ENCODE measurements at places on chromosomes 12 and 14. TPM values are rescaled to one million over a fixed set of nuclear protein-coding genes. Genes with fewer than 3 reads are reported as not detected.

The ZFHX2 gene
- total RNA-seq, result 0.44 TPM

The LGR5 gene
- not detected for total RNA-seq

- no peak for ATAC-seq
These were observed 5.8 kb downstream of the LRIG3 start for GRCh38 chr12:58914457-58914856.

- peak; percentile 63 for ATAC-seq
These were observed 39.4 kb downstream of the SH2B3 start for GRCh38 chr12:111444925-111445725.

DNA sequence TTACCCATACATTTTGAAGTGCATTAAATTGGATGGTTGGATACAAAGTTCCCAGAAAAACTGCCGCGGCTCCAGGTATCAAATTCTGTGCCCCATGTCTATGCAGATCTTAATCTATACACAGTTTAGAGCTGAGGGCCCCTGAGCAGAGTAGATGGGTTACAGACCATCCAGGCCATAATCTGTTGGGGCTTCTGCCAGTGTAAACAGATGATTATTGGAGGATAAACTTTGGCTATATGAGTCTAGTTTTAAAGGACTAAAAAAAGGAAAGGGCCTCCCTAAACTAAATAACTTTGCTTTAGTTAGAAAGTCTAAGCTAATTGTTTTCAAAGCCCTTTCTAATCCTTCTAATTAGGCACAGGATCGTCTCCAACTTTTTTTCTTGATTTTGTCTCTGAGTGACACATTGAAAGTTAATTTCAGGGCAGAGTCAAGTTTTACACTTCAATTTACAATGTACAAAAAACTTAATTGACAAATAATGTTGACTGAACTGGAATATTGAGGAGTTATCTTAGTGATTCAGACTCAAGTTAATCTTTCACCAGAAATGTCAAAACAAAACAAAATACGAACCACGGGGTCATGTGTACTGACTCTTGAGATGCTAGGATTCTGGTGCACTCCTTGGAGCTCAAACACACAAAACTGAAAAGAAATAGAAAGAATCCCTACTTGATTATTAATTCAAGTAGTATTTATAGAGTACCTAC is 133.9 kb upstream of the SCAF11 start:
- no peak for ATAC-seq

- ATAC-seq, result peak; percentile 62
These were observed 259.1 kb downstream of the PCNX1 start for GRCh38 chr14:71166180-71166837.

GRCh38 chr12:121688966-121689365 is 19.5 kb upstream of the MORN3 start:
- ATAC-seq, result no peak

DNA sequence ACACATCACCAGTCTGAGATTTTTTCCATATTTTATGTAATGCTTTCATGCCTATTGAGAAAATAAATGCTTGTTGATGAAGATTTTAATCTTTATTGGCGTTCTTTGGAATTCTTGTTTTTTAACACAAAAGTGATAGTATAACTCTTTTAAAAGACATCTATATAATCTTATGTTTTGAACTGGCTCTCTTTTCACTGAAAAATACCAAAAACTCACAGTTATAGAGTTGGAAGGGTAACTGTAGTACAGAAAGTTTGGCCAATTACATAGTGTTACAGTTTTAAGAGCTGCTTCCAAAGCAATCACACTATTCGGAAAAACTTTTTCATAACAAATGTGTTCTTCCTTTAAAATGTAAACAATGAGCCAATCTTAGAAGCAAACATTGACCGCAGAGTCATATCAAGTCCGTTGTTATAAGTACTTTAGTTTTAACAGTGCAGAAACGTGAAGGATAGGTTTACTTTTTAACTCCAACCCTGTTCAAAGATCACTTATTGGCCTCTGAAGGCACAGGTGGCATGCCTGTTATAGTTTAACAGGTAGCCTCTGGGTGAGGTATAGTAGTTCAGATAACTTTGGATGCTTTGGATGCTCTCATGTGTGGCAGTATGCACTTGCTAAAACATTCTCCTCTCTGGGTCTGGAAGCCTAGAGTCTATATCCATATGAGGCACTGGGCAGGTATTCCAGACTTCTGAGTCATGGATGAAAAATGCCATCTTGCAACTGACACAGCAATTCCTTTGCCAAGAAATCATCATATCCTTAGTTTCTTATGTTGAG is 12.1 kb upstream of the NTN4 start:
- peak; percentile 72 for ATAC-seq

DNA sequence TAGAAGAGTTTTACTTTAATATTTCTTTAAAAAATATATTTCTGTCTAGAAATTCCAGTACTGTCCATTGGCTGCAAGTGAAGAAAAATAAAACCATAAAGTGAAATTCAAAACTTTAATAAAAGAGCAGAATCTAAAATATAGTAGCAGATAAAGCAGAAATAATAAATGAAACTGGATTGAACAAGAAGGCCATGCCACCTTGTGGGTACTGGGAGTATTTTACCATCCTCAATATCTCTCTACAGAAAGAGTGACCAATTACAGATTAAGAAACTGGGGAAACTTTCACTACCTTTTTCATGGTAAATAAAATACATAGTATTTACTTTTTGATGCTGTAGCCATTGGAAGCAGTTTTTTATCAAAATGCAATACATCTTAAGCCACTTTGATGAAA is 220.5 kb downstream of the BCAT1 start:
- ATAC-seq, result no peak

- ATAC-seq, result no peak
These were observed 442.9 kb upstream of the ATP2B1 start for GRCh38 chr12:90151491-90152015.

GRCh38 chr12:57149245-57149900 is 2.0 kb upstream of the LRP1-AS start:
- peak; percentile 18 for ATAC-seq

All from esophagus mucosa (tissue), 1 donor.